ENCODE measurements at places on chromosomes 12 and 14.

DNA sequence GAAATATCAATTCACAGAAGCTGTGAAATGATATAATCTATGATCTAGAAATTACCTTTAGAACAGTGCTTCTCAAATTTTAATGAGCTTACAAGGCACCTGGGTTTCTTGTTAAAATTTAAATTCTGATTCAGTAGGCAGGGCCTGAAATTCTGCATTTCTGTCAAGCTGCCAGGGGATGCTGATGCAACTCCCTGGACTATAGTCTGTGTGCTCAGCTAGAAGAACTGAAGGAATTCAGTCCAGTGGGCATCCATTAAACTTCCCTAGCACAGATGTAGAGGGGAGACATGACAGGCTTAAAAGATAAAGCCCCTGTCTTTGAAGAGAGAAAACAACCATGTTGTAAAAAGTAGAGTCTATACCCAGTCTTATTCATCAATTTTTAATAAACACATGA lies 441.8 kb downstream of the TMTC2 start:
- no peak for DNase-seq

DNA sequence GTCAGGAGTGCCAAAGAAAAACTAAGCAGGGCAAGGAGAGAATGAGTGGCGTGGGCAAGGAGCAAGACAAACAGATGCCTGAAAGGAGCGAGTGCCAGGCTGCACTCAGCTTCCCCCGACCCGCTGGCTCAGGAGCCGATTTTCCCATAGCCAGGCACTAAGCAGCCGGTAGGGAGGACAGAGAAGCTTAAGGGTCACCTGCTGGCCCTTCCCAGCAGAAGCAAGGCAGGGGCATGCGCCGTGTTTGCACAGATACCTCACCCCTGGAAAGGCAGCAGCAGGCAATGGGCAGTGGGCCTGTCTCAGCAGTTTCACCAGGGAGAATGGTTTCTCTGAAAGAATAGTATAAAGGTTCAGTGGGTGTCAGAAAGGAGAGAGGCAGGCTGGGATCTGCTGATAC lies 104.9 kb upstream of the FKBP4 start:
- DNase-seq: no peak

DNA sequence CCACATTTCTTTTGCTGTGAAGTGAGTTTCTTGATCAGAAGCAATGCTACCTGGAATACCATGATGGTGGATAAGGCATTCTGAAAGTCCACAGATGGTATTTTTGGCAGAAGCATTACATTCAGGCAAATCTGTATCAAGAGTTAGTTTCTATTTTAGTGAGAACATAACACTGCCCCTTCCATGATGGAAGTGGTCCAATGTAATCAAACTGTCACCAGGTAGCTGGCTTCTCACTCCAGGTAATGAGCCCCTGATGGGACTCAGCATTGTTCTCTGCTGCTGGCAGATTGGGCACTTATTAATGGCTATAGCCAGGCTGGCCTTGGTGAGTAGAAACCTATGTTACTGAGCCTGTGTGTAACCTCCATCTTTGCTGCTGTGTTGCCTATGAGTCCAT lies 80.7 kb downstream of the KCNA5 start:
- DNase-seq: no peak

GRCh38 chr12:47828008-47828975 lies 8.6 kb upstream of the HDAC7 start:
- DNase-seq: no peak

DNA sequence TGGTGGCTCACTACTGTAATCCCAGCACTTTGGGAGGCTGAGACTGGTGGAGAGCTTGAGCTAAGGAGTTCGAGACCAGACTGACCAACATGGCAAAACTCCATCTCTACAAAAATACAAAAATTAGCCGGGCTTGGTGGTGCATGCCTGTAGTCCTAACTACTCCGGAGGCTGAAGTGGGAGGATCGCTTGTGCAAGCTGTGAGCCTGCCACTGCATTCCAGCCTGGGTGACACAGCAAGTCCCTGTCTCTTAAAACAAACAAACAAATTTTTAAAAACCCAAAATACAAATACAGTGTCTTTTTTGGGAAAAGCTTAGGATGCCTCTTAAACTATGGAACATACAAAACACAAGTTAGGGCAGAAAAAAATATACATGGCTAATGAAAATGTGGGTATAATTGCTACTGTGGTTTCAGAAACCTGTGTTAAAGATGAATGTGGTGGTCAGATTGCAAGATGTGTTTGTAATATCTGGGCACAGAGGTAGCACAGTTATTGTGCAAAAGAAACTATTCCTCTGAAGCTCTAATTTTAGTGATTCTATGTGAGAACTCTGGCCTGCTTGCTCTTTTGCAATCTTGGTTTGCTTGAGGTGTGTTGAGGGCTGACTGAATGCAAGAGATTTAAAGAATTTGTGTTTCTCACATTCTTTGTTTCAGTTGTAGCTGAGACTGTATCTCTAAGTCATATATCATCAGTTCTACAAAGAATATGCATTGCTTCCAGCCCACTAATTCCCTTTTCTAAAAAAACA lies 3.9 kb upstream of the HSPA2 start:
- no peak for DNase-seq

GRCh38 chr14:81315341-81315740 lies 84.8 kb downstream of the STON2 start:
- DNase-seq: no peak

GRCh38 chr12:109951751-109952150 lies 44.4 kb downstream of the GIT2 start:
- no peak for DNase-seq
